ENCODE measurements at places on chromosomes 5 and 9. TPM values are rescaled to one million over a fixed set of nuclear protein-coding genes. Genes with fewer than 3 reads are reported as not detected.
A peak's percentile ranks its signal among the peaks of the same experiment; 100 is the strongest.

DNA sequence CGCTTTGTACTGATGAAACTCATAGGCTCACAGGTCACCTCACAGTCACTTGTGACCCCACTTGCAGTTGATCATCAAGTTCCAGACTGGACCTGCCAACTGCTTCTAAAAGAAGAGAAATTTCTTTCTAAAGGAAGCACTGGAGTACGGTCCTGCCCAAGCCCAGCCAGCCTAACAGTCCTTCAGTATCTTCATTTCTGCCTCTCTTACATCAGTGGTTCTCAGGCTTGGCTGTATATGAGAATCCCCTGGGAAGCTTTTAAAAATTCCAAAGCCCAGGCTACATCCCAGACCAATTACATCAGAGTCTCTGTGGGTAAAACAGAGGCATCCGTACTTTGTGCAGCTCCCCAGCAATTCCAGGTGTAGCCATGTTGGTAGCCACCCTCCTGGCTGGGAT is 282.1 kb downstream of the NFIB start:
- no peaks in the 10 kb centered on the region for H3K36me3 ChIP-seq
- H3K27ac ChIP-seq: peak overlapping the region; percentile 88
- H3K4me1 ChIP-seq: no peaks in the 10 kb centered on the region

GRCh38 chr9:16623989-16624743 is 246.3 kb downstream of the BNC2 start:
- no peak for DNase-seq
- H3K4me3 ChIP-seq: no peak overlapping the region
- H3K4me1 ChIP-seq: peaks cover 3% of the 10 kb centered on the region
- H3K27me3 ChIP-seq: no peaks in the 10 kb centered on the region
- peak overlapping the region; percentile 53 for H3K27ac ChIP-seq
- H3K36me3 ChIP-seq: no peaks in the 10 kb centered on the region

- H3K36me3 ChIP-seq: no peaks in the 10 kb centered on the region
- DNase-seq: peak; percentile 26
- H3K27me3 ChIP-seq: no peaks in the 10 kb centered on the region
- no peak overlapping the region for H3K27ac ChIP-seq
- H3K4me1 ChIP-seq: no peaks in the 10 kb centered on the region
Measured at GRCh38 chr5:169416583-169417196, 115.8 kb upstream of the SLIT3 start.

GRCh38 chr5:102511666-102512065 is 12.9 kb upstream of the SLCO6A1 start:
- DNase-seq: peak; percentile 47
- no peaks in the 10 kb centered on the region for H3K36me3 ChIP-seq
- no peak overlapping the region for H3K27ac ChIP-seq

DNA sequence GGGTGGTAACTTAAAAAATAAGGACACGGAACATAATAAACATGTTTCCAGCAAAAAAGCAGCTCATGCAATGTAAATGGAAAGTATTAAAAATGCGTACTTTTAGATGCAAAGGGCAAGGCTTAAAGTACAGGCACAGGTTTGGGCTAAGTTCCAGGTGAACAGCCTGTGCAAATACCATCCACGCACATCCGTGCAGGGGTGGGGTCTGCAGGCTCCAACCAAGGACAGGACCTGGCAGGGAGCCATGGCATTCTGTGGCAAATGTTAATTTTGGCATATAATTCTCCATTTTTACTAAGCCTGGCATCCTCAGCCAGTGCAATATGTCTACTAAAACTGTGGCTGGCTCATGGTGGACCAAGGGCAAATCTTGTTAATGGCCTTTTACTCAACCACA is 365.8 kb upstream of the DAP start:
- no peak for DNase-seq
- no peak overlapping the region for H3K4me3 ChIP-seq
- no peaks in the 10 kb centered on the region for H3K27me3 ChIP-seq

DNA sequence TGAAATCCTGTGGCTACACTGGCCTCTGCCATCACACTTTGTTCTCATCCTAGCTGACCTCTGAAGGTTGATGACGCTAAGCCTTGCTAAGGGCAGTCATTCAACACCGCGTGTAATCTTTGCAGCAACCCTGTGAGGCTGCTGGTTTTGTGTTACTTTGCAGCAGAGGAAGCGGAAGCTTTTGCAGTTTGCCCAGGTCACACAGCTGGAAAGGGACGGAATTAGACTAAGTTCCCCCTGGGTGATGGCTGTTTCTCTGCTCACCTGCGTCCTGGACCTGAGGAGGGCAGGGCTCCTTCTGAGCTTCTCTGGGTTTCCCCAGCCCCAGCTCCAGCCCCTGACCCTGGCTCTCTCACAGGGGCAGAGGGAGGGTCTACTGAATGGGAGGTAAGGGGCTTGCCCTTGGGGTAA is 7.3 kb upstream of the SLC25A51 start:
- no peak overlapping the region for H3K4me3 ChIP-seq
- H3K36me3 ChIP-seq: no peaks in the 10 kb centered on the region
- H3K27me3 ChIP-seq: no peaks in the 10 kb centered on the region
- H3K4me1 ChIP-seq: no peaks in the 10 kb centered on the region
- no peak for DNase-seq

- peaks cover 11% of the 10 kb centered on the region for H3K4me1 ChIP-seq
- no peak for DNase-seq
- H3K36me3 ChIP-seq: no peaks in the 10 kb centered on the region
- H3K27me3 ChIP-seq: no peaks in the 10 kb centered on the region
Measured at GRCh38 chr9:134208310-134208841, 44.0 kb upstream of the RNU6ATAC start.

DNA sequence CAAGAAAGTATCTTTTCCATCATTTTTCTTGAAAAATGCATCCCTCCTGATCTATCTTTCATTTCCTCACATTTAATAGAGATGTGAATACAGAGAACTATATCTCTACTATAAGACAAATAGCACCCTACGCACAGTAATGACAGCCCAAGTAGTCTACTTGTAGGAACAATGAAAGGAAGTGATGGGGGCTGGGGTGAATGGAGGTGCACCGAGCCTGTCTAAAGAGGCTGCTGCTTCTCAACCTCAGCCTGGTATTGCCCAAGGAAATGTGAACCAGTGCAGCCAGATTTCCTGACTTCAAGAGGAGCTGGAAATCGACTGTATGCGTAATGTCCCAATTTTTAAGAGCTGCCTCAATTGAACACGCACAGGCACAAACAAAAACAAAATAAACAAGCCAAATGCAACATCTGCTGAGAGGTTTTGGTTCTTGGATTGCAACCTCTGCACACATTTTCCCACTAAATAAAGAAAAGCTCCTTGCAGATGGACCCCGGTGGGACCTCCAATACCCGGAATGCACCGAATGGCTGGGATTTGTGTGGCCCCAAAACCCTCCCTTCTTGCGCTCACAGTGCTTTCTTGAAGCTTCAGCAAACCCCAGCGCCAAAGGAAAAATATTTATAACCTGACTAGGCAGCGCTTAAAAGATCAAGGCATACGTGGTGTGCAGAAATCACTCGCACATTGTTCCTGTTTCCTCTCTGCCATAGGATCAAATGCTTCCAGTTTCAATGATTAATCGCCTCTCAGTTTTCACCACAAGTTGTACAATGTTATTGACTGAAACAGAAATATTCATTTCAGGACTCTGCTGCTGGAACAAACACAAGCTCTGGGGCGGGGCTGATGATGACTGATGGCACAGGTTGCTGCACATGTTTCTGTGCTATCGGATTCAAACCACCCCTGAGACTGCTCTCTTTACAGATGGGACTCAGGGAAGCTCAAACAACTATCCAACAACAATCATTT is 68.3 kb downstream of the KCNIP1 start:
- H3K27ac ChIP-seq: no peak overlapping the region
- no peaks in the 10 kb centered on the region for H3K4me1 ChIP-seq

DNA sequence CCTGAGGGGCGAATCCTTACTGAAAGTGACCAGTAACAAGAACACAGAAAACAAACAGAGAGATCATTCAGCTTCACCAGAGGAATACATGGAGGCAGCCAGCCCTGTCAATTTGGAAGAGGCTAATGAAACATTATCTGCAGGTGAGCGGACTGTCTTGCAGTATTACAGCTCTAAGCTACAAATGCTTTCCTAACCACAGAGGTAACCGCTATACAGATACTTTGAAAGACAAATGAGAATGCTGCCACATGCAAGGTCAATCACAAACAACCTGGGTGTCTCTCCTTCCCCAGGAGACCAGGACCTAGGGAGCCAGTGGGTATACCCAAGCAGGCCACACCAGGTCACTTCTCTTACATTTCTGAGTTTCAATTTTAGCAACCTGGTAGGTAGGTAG is 30.2 kb downstream of the EFNA5 start:
- no peaks in the 10 kb centered on the region for H3K36me3 ChIP-seq
- no peak for DNase-seq
- H3K27me3 ChIP-seq: no peaks in the 10 kb centered on the region
- H3K4me3 ChIP-seq: no peak overlapping the region
- H3K27ac ChIP-seq: no peak overlapping the region

DNA sequence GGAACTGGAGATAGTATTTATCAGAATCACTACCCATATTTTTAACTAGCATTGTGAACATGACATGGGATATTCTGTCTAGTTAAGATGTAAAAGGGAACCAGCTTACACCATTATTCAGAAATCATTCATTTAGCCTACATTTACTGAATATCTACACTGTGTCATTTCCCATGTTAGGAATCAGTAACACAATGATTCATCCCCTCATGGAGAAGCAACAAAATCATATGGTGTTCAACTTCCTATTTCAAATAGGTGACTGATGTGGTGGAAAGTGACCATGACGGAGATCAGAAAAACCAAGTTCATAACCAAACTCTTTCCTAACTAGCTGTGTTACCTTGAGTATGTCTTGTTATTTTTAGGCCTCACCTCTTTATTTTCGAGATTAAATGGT is 550.0 kb upstream of the TUSC1 start:
- DNase-seq: no peak
- H3K4me3 ChIP-seq: no peak overlapping the region
- H3K27ac ChIP-seq: no peak overlapping the region
- H3K36me3 ChIP-seq: no peaks in the 10 kb centered on the region

GRCh38 chr9:109001275-109001676 is 12.0 kb downstream of the CTNNAL1 start:
- no peaks in the 10 kb centered on the region for H3K36me3 ChIP-seq
- H3K27me3 ChIP-seq: no peaks in the 10 kb centered on the region
- no peak overlapping the region for H3K27ac ChIP-seq
- no peak overlapping the region for H3K4me3 ChIP-seq
- no peak for DNase-seq

DNA sequence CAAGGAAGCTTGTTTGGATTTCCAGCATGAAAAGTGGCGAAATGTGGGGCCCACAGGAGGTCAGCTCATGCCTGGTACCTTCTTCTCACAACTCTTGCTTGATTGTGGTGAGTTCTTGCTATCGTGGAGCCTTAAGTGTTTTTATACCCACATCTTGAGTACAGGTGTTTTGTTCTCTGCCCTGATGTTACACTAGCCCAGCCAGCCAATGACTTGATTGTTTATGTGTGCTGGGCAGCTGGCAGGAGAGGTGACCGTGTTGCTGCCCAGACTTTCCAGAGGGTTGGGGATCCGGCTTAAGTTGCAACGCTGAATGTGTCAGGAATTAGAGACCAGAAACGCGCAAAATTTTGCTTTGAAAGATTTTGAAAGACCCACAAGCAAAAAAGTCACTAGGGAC is 24.0 kb upstream of the TPPP start:
- no peak overlapping the region for H3K27ac ChIP-seq
- DNase-seq: no peak
- H3K4me3 ChIP-seq: no peak overlapping the region
- no peaks in the 10 kb centered on the region for H3K4me1 ChIP-seq

DNA sequence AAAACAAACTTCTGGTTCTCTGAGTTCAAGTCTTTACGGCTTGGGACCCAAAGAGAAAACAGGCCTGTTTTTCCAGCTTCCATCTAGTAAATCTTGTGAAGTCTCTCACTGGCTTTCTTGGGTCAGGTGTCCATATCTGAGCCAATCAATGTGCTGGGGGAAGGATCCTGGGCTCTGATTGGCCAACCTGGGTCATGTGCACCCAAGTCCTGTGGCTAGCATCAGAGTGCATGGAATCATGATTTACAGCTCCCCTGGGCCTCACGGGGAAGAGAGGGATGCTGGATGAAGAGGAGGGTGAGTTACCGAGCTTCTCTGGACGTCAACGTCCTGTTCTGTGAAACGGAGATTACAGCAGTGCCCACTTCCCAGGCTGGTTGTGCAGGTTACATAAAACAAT is 19.4 kb downstream of the CXCL14 start:
- H3K4me3 ChIP-seq: no peak overlapping the region
- peaks cover 15% of the 10 kb centered on the region for H3K27me3 ChIP-seq
- no peak for DNase-seq
- H3K27ac ChIP-seq: no peak overlapping the region
- H3K36me3 ChIP-seq: no peaks in the 10 kb centered on the region
- H3K4me1 ChIP-seq: no peaks in the 10 kb centered on the region

DNA sequence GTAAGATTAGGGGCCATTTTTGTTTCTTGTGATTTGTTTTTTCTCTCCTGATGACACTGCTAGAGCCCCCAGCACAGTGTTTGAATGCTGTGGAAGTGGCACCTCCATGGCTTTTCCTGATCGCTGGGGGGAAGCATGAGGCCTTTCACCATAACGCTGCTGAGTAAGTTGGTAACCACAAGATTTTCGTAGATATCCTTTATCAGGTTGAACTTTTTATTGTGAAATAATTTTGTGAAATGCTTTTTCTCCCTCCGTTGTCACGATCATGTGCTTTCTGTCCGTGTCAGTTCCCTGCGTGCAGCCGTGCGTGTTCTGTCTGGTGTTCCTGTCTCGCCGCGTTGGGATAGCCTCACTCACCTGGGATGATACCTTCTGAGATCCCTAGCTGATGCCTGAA is 59.4 kb downstream of the EHMT1 start:
- no peaks in the 10 kb centered on the region for H3K36me3 ChIP-seq
- DNase-seq: no peak
- H3K27ac ChIP-seq: no peak overlapping the region

DNA sequence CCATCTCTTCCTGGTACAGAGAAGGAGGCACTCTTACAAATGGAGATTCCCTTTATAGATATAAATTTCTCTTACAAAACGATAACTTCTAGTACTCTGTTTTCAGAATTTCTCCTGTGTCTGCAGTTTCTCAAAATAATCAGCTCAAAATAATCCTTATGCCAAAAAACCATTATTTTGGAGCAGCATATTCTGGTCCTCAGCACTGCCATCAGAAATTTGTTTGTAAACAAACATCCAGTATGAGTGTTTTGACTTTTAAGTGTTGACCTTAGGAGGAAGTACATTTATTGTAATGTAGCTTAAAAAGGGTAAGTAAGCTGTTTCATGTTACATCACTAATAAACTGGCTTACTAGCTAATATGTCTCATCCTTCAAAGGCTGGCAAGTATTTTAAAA is 52.8 kb upstream of the SNAPC3 start:
- no peaks in the 10 kb centered on the region for H3K4me1 ChIP-seq
- no peak overlapping the region for H3K4me3 ChIP-seq
- H3K27ac ChIP-seq: no peak overlapping the region
- no peaks in the 10 kb centered on the region for H3K27me3 ChIP-seq

The LCN1 gene
- not detected for total RNA-seq

The SEMA6A gene
- total RNA-seq: 25.1 TPM

The NDUFA8 gene
- 21.8 TPM for total RNA-seq

The POLR3G gene
- 7.2 TPM for total RNA-seq

The ROR2 gene
- 2.1 TPM for total RNA-seq

The ACTBL2 gene
- total RNA-seq: not detected

The FBXL7 gene
- 54.5 TPM for total RNA-seq

All from tibial nerve (tissue), 4 donors.